ENCODE measurements at places on chromosomes 1 and 21. TPM values are rescaled to one million over a fixed set of nuclear protein-coding genes. Genes with fewer than 3 reads are reported as not detected.

The CLCNKA gene
- 1.3 TPM for total RNA-seq

The LCE6A gene
- total RNA-seq: not detected

The NTMT2 gene
- not detected for total RNA-seq

The CNKSR1 gene
- 29.9 TPM for total RNA-seq

The CFAP45 gene
- total RNA-seq: 13.6 TPM

The SYT2 gene
- total RNA-seq: 0.23 TPM

The UBE2J2 gene
- total RNA-seq: 57.4 TPM

The C1orf185 gene
- not detected for total RNA-seq

DNA sequence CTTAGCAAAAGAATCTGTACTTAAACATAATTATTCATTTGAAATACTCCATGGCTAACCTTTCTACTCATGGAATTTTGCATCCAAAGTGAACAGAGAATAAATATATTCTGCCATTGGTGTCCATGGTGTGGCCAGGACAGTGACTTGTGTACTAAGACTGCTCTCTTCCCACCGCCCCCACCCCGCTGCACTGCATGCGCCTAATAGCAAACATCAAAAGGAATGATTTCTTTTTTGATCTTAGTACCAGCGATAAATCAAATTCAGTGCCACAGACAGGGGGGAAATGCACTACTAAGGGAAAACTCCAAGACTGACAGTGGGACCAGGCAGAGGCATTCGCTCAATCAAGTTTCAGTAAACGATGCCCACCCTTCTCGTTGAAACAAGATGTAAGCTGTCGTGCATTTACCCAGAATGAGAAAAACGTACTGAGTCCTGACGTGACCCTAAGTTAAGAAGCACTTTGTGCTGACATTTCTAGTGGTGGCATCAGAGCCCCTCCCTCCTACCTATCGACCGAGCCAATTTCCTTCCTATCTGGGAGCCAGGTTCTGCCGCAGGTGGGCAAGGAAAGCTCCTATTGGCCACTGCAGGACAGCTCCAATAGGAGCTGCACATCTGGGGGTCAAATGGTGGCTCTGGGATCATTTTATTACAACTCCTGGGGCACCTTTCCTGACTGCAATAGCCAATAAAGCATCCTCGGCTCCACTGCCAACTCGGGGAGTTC lies 12.5 kb downstream of the ESRRG start:
- no peaks in the 10 kb centered on the region for H3K4me1 ChIP-seq
- H3K27me3 ChIP-seq: no peaks in the 10 kb centered on the region
- no peaks in the 10 kb centered on the region for H3K36me3 ChIP-seq
- H3K4me3 ChIP-seq: no peak overlapping the region

GRCh38 chr1:186740324-186740723 lies 60.1 kb upstream of the PTGS2 start:
- no peak overlapping the region for H3K4me3 ChIP-seq
- no peaks in the 10 kb centered on the region for H3K4me1 ChIP-seq
- no peak overlapping the region for H3K27ac ChIP-seq
- no peaks in the 10 kb centered on the region for H3K27me3 ChIP-seq
- no peaks in the 10 kb centered on the region for H3K36me3 ChIP-seq

DNA sequence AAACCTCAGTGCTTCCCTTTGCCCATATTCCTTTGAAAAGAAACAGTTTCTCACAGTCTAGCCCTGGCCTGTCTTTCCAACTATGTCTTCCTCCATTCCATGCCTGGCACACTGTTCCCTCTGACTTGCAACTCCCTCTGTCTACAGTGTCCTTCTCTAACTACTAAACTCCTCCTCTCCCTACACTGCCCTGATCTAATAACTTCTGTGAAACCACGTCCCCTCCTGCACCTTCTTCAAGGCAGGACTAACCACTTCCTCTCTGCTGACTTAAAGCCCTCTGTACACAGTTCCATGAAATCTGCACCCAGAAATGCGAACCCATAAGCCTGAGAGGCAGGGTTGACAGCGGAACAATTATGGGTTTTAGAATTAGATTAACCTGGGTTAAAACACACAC lies 62.2 kb upstream of the ATP1B1 start:
- no peak for DNase-seq
- H3K4me1 ChIP-seq: peaks cover 9% of the 10 kb centered on the region
- no peaks in the 10 kb centered on the region for H3K36me3 ChIP-seq
- H3K27ac ChIP-seq: no peak overlapping the region
- H3K4me3 ChIP-seq: no peak overlapping the region

DNA sequence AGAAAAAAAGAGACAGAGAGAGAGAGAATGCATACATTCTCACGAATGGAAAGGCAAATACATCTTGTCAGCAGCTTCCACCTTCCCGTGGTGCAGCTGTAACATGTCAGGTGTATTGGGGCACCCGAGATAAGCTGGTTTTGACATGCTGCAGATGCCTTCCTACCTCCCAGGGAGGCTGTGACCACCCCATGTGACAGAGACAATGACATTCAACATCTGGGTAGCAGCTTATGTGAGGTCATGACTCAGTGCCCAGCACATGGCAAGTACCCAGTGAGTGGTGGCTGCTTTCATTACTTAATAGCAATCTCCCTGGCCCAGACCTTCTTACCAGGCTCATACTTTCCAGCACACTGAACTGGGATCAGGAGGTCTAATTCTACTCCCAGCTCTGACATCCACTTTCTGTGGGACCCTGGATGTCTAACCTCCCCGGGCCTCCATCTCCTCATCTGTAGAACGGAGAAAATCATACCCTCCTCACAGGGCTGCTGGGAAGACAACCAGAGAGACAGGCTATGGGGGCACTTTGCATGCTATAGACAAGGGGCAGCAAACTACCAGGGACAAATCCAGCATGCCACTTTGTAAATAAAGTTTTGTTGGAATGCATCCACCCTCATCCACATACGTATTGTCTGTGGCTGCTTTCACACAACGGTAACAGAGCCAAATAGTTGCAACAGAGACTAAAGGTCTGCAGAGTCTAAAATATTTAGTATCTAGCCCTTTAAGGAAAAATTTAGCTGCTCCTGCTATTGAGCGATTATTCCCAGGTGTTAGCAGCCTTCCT lies 38.5 kb upstream of the ZBTB40 start:
- H3K27ac ChIP-seq: no peak overlapping the region
- no peak for DNase-seq
- H3K27me3 ChIP-seq: no peaks in the 10 kb centered on the region
- no peaks in the 10 kb centered on the region for H3K36me3 ChIP-seq
- H3K4me3 ChIP-seq: no peak overlapping the region

- no peak overlapping the region for H3K27ac ChIP-seq
- H3K27me3 ChIP-seq: no peaks in the 10 kb centered on the region
- no peaks in the 10 kb centered on the region for H3K4me1 ChIP-seq
- no peaks in the 10 kb centered on the region for H3K36me3 ChIP-seq
Measured at GRCh38 chr1:230113235-230113592, 46.2 kb downstream of the GALNT2 start.

GRCh38 chr1:51472359-51472758 lies 46.7 kb downstream of the EPS15 start:
- no peaks in the 10 kb centered on the region for H3K27me3 ChIP-seq
- peaks cover 7% of the 10 kb centered on the region for H3K4me1 ChIP-seq
- DNase-seq: peak; percentile 81
- no peak overlapping the region for H3K27ac ChIP-seq
- H3K36me3 ChIP-seq: peaks cover 4% of the 10 kb centered on the region
- no peak overlapping the region for H3K4me3 ChIP-seq

DNA sequence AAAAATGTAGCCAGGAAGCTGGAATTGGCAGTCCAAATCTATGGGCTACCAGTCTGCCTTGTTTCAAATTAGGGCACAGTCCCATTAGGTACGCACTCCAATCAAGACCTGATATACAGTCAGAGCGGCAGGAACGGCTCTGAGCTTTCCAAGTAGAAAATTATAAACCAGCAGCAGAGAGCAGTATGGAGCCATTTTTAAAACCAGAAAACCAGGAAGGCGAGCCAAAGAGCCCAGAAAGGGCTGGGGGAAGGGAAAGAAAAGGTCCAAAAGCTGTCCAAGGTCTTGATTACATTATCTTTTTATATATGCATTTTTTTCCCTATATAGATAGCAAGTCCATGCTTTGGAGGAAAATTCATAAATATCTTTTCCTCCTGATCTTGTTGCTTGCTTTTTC lies 719.0 kb downstream of the RWDD3 start:
- peak; percentile 13 for DNase-seq
- no peaks in the 10 kb centered on the region for H3K27me3 ChIP-seq
- H3K27ac ChIP-seq: no peak overlapping the region
- no peaks in the 10 kb centered on the region for H3K36me3 ChIP-seq

DNA sequence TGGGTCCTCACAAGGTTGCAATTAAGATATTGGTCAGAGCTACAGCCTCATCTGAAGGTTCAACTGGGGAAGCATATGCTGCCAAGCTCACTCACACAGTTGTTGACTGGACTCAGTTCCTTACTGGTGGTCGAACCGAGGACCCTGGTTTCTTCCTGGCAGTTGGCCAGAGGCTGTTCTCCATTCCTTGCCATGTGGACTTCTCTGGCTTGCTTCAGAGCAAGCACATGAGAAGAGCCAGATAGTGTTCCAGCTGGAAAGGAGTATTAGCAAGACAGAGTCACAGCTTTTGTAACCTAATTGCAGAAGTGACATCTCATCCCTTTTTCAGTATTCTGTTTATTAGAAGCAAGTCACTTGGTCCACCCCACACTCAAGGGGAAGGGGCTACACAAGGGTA lies 23.6 kb downstream of the POU2F1 start:
- no peak overlapping the region for H3K4me3 ChIP-seq
- DNase-seq: no peak
- no peak overlapping the region for H3K27ac ChIP-seq

DNA sequence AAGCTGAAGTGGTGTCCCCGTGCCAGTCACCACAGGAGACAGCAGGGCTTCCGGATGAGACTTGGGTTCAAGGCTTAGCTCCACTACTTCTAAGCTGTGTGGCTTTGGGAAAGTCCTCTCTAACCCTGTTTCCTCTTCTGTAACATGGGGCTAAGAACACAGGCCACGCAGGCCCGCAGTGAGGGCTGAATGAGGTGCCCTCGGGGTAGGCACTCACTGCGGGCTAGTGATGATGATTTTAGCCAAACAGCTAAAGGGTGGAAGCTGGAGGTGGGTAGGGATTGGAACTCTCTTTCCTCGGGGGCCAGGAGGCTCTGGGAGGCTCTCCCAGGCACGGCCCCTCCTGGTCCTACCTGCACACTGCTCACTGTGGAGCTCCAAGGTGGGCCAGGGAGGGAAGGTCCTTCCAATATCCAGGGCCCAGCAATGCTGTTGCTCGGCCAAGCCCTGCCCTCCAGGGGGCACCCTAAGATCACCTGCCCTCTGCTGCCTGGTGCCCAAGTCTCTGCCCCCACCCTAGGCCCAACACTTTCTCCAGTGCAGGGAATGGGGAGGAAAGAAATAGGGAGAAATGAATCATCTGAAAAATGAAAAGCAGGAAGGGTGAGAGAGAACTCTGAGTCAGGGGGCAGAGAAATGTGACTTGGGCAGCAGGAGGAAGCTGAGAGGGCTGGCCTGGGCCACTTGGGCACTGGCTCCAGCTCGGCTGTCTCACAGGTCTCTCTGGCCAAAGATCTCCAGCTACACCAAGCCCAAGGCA lies 19.2 kb upstream of the EVA1B start:
- H3K36me3 ChIP-seq: peaks cover 59% of the 10 kb centered on the region
- H3K27me3 ChIP-seq: no peaks in the 10 kb centered on the region
- H3K4me3 ChIP-seq: no peak overlapping the region

GRCh38 chr1:99550198-99550597 lies 95.7 kb upstream of the PALMD start:
- H3K27me3 ChIP-seq: no peaks in the 10 kb centered on the region
- H3K4me3 ChIP-seq: no peak overlapping the region
- no peaks in the 10 kb centered on the region for H3K36me3 ChIP-seq
- no peaks in the 10 kb centered on the region for H3K4me1 ChIP-seq
- DNase-seq: no peak
- H3K27ac ChIP-seq: no peak overlapping the region

GRCh38 chr1:202203238-202204039 lies 9.8 kb downstream of the LGR6 start:
- no peak overlapping the region for H3K4me3 ChIP-seq
- H3K27ac ChIP-seq: no peak overlapping the region
- no peaks in the 10 kb centered on the region for H3K4me1 ChIP-seq
- no peaks in the 10 kb centered on the region for H3K27me3 ChIP-seq
- H3K36me3 ChIP-seq: no peaks in the 10 kb centered on the region
- no peak for DNase-seq

GRCh38 chr1:181779343-181779742 lies 282.2 kb downstream of the ZNF648 start:
- DNase-seq: no peak
- H3K27ac ChIP-seq: no peak overlapping the region

GRCh38 chr1:69568421-69569174 lies 876 bp downstream of the LRRC7 start:
- H3K4me3 ChIP-seq: no peak overlapping the region
- no peaks in the 10 kb centered on the region for H3K36me3 ChIP-seq
- peak; percentile 37 for DNase-seq
- H3K27me3 ChIP-seq: peaks cover 14% of the 10 kb centered on the region

DNA sequence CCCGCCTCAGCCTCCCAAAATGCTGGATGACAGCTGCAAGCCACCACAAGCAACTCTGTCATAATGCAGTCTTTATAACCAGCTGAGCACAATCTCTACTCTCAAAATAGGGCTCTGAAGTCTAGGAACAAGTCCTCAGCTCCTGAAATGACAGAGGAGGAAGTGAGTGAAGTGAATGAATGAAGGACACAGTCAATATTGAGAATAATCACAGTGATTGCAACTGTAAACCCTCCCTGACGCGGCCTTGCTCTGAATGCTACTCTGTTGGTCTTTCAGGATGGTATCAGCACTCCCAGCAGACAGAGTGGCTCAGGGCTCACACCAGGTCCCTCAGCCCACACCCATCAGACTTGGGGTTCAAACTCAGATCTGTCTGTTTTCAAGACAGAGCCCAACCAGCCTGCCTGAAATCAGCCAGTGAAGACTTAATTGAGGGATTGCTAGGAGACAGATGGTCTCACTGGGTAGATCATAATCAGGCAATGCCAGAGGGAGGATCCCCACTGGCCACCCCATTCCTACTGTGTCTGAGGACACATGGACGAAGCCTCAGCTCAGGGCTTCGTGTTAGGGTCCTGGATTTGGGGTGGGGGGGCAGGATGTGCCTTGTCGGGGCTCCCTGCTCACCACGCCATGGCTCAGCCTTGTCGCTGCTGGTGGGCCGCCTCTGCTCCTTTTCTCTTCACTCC lies 20.9 kb downstream of the RNF187 start:
- H3K36me3 ChIP-seq: no peaks in the 10 kb centered on the region
- no peak overlapping the region for H3K27ac ChIP-seq
- peaks cover 3% of the 10 kb centered on the region for H3K27me3 ChIP-seq
- no peaks in the 10 kb centered on the region for H3K4me1 ChIP-seq
- DNase-seq: no peak

GRCh38 chr1:89499320-89499719 lies 25.3 kb upstream of the LRRC8B start:
- H3K27me3 ChIP-seq: no peaks in the 10 kb centered on the region
- H3K27ac ChIP-seq: no peak overlapping the region
- H3K4me1 ChIP-seq: no peaks in the 10 kb centered on the region
- H3K36me3 ChIP-seq: no peaks in the 10 kb centered on the region
- DNase-seq: no peak

DNA sequence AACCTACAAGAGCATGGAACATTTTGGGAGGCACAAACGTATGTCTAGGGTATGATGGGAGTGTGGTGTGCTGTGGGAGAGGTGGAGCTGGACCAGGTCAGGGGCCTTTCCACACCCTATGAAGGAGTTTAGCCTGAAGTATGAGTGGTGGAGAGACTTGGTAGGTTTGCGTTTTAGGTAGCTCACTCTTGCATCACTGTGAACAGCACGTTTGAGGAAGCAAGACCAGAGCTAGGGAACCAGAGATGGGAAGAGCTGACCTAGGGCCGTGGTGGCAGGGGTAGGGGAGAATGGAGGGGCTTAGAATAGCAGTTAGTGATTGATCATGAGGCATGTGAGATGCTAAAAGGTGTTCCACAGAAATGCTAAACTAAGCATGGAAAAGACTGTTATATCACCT lies 25.1 kb upstream of the ZFP69B start:
- H3K4me3 ChIP-seq: no peak overlapping the region
- DNase-seq: no peak
- peaks cover 11% of the 10 kb centered on the region for H3K4me1 ChIP-seq

All from lung (tissue), 17 donors.